ENCODE measurements at places on chromosomes 2 and 18.
A peak's percentile ranks its signal among the peaks of the same experiment; 100 is the strongest.

DNA sequence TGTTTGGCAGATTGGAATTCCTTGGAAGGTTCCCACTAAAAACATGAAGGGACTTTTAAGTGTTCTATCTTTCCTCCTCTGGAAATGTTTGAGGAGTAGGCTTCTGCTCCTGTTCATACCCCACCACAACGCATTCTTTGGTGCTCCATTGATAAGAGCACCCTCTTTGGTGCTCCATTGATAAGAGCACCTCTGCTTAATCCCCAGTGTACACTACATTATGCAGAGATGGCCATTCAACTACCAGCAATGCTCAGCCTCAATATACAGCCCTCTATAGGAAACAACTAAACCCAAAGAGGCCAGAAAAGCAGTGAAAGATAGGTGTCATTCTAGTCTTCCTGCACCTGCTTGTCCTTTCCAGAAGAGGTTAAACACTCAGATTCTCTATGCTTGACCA lies 1.8 kb upstream of the CHAC2 start:
- no peak for DNase-seq

GRCh38 chr2:174020926-174021662 lies 55.9 kb upstream of the SP3 start:
- no peak for DNase-seq

DNA sequence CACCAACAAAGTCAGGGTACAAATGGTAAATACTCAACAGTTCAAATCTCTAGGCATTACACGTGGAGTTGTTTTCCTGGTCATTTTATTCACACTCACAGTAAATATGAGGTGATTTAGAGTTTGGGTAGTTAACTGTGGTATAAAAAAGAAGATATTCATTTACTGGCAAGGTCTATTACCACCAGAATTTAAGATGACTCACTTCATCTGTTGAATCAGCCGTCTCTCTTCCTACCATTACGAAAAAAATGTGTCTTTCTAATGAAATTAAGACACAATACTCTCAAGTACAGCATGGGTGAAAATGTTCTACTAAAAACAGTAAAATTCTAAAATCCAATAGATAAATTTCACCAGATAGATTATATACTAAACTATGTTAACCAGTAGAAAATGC lies 21.0 kb upstream of the GPR75 start:
- no peak for DNase-seq

DNA sequence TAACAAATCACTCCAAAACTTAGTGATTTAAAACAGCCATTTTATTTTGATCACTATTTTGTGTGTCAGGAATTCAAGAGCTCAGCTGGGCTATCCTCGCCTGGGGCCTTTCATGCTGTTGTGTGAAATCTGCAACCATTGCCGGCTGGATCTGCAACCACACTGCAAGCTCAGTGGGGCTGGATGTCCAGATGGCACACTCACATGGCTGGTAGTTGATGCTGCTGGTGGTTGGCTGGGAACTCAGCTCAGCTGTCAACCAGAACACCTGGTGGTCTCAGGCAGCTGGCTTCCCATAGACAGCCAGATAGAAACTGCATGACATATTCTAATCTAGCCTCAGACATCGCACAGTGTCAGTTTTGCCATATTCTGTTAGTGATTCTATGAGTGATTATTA lies 30.6 kb upstream of the AP1S3 start:
- peak; percentile 46 for DNase-seq

GRCh38 chr2:164368896-164369295 lies 252.4 kb downstream of the GRB14 start:
- no peak for DNase-seq

DNA sequence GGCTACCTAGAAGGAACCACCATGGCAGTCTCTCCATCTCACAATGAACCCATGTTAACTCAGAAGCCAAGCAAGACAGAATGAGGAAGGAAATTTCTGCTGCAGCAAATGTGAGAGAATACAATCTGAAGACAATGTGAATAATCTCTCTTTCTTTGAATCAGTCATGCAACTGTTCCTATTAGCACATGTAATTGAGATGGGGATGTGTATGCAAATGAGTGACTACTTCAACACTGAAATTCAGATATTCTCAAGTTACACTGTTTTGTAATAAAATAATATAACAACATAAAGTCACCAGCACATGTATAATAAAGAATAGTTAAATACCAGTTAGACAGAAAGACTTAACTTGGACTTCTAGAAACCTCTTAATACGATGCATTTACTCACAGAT lies 1200.6 kb upstream of the PIK3C3 start:
- DNase-seq: no peak

- DNase-seq: no peak
Measured at GRCh38 chr2:201130524-201131186, 14.7 kb downstream of the CFLAR start.

- no peak for DNase-seq
Measured at GRCh38 chr2:218263817-218264641, 3.2 kb downstream of the GPBAR1 start.

DNA sequence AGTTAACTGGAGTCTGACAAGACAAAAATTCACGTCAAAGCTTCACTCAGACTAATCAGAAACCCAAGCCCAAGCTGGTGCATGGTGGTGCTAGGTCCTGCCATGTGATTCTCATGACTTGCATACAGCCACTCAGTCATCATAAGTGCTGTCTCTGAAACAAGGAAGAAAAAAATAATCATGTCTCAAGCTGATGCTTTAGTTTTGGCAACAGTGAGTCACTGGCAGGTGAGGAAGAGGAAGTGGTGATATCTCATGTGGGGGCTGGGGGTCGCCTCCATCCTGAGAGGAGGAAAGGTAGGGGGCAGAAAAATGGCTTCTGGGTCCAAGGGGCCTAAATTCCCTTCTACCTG lies 136.3 kb downstream of the TMEM163 start:
- no peak for DNase-seq

DNA sequence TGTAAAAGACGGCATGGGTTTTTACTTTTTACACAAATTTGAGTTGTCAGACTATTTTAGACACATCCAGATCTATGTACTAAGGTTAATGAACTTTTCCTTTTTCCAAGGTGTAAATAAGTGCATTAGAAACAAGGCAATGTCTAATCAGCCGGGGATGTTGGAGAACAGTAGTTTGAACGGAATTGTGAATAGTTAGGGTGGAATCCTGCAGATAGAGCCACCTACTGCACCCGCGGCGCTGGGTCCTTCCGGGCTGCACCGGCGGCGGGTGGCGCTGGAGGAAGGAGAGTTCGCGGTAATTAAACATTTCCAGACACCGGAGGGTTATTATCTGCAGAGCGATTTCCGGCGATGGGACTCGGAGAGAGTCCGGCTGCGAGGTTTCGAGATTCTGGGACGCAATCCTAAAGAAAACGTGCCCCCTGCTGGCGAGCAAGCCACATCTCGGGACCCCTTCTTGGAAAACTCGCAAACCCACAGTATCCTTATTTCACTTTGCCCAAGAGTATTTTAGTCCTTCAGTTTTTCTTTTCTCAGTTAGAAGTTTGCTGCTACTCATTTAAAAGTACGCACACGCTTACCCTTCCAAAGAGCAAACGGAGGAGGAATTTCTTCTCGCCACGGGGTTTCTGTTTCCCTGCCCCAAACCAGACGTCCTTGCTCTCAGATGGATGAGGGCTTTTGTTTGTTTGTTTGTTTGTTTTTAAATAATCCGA lies 4.5 kb upstream of the OSR1 start:
- peak; percentile 67 for DNase-seq

DNA sequence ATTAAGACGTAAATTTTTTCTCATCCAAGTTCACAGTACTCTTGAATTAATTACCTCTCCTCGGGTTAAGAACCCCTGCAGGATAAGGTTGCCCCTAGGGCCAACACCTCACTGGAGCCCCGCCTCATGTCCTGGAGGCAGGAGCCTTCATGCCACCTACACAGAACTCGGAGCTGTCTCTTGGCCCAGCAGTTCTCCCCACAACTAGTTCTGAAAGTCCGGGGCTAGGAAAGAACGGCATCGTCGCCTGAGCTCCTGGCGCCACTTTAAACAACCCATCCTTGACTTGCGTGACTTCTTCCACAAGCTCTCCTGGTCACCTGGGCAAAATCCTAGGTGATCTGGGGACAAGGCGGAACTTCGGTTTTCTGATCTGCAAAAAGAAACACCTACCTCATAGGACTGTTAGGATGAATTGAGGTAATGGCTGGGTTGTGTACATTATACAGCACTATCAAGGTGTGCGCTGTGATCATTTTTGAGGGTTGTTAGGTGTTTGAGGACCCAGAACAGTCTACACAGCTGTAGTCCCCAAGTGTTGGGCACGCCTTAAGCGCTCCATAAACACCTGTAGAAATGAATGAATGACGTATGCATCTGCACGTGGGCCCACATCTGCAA lies 641 bp upstream of the ITGA6 start:
- DNase-seq: no peak

DNA sequence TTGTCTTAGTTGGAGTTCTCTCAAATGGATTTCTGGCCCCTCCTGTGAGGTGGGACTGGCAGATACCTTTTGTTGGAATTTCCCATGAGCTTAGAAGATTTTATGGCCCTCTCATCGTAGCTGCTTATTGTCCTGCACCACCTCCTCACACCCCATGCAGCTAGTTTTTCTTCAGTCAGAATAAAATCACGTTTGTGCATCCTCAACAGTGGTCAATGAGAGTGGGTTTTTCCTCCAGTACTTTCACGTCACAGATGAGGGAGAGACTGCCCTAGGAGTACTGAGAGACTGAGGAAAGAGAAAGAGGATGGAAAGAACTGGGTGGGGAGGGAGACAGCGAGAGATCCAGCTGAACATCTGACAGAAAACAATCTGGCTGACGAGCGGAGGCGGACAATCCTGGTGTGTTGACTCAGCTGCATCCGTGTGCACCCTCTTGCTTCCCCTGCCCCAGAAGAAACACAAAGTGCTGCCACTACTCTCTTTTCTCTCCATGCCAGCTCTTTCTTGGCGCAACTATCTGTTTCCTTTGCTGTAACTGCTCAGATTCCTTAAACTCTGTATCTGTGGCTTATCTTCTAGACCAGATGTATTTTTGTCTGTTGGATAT lies 7.4 kb downstream of the RAPGEF4 start:
- no peak for DNase-seq

DNA sequence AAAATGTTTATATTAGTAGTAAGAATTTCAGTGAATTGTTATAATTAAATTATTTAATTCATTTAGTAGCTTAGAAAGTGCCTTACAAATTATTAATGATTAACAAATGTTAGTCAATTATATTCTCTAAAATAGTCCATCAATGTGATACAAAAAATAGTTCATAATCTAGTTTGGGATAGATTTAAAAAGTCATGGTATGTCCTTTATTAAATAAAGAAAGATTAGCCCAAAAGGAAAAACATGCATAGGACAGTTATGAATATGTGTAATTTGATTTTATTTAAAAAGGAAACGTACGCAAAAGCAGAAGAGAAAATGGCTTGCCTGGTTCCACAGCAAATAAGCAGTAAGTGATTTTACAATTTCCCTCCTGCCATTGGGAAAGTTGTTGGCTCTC lies 768.5 kb downstream of the TRIB2 start:
- DNase-seq: no peak

GRCh38 chr2:11904029-11904428 lies 157.6 kb downstream of the LPIN1 start:
- DNase-seq: no peak

- DNase-seq: no peak
Measured at GRCh38 chr2:207135340-207135739, 30.4 kb downstream of the KLF7 start.

DNA sequence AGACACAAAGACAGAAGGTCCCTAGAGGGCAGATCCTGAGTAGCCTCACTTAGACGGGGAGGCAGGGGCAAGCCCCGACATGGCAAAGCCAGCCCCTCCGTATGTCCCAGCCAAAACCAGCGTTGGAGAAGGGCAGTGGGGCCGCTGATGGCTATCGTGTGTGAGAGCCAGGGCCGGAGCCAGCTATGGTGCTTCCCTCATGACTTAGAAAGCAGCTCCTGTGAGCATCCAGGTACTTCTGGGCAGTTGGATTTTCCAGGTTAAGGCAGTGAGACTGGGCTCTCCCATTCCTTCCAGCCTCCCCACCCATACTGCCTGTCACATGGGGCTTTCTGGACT lies 31.2 kb upstream of the ROCK2 start:
- no peak for DNase-seq

DNA sequence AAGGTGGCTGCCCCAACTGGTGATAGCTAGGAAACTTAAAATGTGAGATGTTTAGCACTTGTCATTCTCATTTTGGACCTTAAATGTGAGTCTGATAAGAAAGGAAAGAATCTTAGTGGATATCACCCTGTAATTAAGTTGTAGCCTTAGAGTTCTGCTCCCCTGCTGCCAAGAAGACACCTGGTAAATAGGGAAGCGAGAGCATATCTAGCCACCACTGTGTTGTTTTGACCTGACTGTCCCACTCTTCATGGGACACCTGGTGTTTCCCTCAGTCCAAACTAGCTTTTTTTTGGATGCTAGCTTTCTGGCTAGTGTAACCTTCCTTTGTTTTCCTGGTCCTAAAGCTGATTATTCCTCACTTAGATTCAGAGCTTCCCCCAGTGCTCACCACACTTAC lies 357.6 kb downstream of the RAD51AP2 start:
- no peak for DNase-seq

Measured in NCI-H446 (cell line).